ENCODE measurements at places on chromosomes 2 and 18.

DNA sequence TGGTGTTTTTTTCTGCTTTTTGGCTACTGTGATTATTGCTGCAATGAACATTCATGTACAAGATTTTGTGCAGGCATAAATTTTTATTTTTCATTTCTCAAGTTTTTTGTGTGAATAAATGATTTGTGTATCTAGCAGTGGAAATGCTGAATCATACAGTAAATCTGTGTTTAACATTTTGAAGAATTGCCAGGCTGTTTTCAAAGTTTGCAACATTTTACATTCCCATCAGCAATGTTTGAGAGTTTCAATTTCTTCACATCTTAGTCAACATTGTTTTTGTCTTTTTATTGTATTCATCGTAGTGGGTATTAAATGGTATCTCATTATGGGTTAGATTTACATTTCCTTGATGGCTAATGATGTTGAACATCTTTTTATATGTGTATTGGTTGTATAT, 98.8 kb upstream of the RBMS1 start:
- no peak for DNase-seq

DNA sequence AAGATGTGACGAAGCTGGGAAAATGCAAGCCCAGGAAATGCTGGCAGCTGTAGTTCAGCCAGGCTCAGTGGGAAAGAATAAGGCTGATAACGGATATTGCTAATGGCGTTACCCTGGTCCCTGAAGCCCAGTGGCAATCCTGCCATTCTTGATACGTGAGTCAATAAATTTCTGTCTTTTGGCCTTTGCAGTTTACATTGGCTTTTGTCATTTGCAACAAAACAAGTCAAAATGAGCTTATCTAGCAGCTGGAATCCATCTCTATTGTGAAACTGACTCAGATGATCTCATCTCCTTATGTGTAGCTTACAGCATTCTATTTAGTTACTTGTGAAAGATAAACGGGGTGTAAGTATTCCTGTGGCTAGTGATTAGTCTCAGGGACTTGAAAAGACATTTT, 43.8 kb downstream of the ARL6IP6 start:
- DNase-seq = no peak

GRCh38 chr2:224532441-224532840, 52.7 kb downstream of the CUL3 start:
- DNase-seq = no peak

DNA sequence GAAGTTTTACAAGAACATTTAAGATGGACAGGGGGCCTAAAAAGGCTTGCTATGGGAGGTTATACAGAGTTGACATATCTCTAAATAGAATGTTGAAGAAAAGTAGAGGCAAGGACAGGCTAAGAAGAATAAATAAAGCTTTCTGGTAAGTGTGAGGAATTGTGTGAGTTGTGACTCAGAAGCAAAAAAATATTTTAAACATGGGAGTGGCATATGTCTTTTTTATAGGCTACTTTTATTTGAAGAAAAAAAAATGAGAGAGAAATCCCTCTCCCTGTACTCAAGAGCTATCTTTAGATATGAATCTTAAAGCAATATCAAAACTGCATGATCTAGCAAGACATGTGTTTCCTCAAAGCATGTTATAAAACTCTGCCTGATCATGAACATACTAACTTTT, 41.1 kb downstream of the RAB3GAP1 start:
- no peak for DNase-seq

DNA sequence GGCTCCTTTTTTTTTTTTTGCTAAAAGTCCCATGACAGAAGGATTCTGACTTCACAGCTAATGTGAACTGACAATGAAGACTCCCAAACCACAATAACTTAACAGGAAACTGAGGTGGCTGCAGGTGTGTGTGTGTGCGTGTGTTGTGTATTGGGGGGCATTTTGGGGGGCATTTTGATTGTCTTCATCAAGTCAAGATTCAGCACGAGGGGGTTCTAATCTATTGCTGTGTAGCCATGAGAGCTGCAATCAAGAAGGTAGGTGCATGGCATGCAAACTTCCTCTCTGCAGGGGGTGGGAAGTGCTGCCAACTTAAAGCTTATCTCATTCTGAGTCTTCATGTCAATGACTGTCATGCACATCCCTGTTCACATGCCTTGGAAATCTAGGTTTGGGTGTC, 25.2 kb downstream of the SPRED2 start:
- no peak for DNase-seq

GRCh38 chr18:34033968-34034367, 190.7 kb downstream of the NOL4 start:
- DNase-seq = no peak

GRCh38 chr2:26583381-26583911, 57.7 kb downstream of the CIB4 start:
- DNase-seq = no peak

- DNase-seq = no peak
Observed at GRCh38 chr18:13465124-13465446, 246.5 kb downstream of the LDLRAD4 start.

DNA sequence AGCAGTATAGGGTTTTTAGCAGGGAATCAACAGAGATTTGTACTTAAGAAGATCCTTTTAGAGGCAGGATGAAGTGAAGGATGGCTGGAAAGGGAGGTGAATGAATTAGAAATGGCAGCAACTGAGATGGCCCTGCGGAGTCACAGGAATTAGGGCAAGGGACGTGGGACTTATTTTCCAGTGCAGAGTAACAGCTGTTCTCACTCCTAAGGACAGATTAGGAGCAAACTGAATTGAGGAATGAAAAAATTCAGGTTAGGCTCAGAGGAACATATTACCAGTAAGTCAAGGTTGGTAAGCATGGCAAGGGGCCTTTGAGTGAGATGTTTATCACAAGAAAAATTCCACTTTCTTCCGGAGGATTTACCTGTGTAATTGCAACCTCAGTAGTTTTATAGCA, 34.4 kb downstream of the COL4A3 start:
- no peak for DNase-seq

GRCh38 chr2:130181325-130181879, at the start of gene SMPD4:
SMPD4 (minus strand) TSS chr2:130181602; CDS start chr2:130176592, 5,010 bp downstream.
- peak; percentile 96 for DNase-seq

DNA sequence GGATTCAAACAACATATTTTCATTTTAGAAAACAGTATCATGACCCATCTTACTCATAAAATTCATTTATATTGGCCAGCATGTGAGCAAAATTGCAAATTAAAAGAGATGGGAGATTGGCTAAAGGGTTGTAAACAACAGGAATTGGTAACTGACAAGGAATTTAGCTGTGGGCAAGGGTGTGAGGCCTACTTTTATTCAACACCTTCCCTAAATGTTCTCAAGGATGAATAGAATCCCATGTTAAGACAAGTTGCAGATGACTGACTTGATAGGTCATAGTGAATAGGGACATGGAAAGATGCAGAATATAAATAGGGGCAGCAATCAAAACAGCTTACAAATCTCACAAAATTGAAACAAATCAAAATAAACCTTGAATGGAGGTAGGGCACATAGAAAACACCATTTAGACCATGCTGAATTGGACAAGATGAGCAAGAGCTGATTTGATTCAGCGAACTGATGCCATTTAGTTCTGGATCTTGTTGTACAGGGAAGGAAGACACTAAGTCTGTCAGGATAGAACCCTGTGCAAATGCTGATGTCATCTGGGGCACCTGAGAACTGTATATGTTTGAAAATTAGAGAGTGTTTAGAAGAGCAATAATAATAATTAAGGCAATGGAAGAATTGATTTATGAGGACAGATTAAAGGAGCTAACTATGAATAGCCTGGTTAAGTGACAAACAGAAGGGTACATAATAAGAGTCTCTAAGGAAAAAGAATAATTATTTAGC, 509.7 kb downstream of the ZEB2 start:
- no peak for DNase-seq

DNA sequence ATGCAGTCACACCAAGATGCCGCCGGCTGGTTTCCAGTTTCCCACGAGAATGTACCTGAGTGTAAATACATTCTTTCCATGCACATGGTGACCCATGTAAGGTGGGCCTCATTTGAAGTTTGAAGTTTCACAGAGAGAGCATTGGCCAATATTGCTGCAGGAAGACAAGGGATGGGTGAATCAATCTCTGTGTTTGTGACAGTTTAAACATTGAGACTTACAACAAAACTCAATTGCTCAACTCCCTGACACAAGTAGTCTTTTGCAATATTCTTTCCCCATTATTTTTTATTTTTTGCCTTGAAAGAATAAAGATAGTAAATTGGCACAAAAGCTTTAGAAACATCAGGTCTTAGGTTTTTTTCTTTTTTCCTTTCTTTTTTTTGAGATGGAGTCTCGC, 5.1 kb downstream of the SERPINB2 start:
- no peak for DNase-seq

DNA sequence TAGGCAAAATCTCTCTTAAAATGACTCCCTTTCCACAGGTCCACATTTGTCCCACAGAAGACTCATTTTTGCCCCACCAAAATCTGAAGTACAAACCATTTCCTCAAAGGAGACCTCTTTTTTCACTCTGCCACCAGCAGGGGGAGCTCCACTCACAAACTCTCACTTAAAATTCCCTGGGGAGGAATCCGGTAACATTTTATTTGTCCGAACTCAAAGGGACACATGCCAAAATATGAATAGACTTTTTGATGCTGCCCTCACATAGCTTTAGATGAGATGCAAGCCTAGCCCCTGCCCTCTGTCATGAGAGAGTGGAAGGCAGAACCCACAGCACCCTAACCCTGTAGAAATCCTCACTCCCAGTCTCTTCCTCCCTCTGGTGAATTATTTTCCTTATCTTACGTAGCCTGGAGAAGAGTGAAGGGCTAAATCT, 57.1 kb downstream of the RMDN2 start:
- peak; percentile 7 for DNase-seq

DNA sequence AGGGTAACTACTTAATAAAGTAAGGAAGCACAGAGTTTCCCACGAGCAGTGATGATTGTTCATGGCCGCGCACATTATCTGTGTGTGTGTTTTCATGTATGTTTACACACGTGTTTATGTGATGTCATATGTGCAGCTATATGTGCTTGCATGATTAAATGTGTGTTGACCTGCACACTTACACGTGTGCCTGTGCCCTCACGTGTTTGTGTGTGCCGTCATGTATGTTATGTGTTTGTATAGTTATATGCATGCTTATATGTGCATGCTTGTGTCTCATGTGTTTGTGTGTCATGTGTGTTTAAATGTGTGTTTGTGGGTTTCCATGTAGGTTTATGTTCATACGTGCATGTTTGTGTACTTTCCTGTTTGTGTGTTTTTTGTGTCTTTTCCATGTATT, 782.3 kb downstream of the GALR1 start:
- DNase-seq = no peak

- DNase-seq = no peak
Observed at GRCh38 chr2:201205515-201205849, 22.5 kb downstream of the CASP10 start.

GRCh38 chr2:125264453-125264852, 1239.4 kb downstream of the CNTNAP5 start:
- no peak for DNase-seq

DNA sequence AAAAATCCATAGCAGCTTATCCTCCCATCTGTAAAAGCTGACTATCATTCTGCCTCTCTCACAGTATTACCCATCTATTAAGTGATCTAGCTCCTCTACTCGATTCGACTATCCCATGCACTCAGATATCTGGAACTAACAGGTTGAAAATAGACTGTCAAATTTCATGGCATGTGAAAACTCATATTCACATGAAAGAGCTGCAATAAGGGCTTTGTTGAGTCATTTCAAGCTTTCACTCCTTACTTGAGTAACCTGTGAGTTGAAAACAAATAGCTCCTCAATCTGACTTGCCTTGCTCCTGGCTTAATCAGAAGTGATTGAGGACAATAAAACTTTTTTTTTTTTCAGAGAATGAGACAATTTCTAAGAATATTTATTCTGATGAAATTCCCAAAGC, 192.4 kb upstream of the ERBB4 start:
- no peak for DNase-seq

- DNase-seq = no peak
Observed at GRCh38 chr2:209942936-209943605, 59.4 kb upstream of the RPE start.

GRCh38 chr2:102144128-102144527, 1.6 kb downstream of the IL1R1 start:
- no peak for DNase-seq

DNA sequence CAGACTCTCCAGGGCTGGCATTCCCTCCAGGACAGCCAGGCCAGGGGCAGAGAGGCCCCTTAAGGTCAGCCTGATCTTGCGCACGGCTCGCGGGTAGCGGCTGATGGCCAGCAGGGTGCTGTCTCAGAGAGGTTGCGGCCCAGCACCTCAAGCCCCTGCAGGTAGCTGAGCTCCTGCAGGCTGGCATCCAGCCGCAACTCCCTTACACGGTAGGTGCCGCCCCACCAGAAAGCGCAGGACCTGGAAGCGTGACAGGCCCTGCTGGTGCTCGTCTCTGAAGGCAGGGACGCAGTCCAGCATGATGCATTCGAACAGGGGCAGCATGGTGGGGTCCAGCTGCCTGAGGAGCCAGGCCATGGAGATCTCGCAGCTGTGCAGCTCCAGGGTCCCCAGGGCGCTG, 38.9 kb downstream of the C1D start:
- DNase-seq = no peak

DNA sequence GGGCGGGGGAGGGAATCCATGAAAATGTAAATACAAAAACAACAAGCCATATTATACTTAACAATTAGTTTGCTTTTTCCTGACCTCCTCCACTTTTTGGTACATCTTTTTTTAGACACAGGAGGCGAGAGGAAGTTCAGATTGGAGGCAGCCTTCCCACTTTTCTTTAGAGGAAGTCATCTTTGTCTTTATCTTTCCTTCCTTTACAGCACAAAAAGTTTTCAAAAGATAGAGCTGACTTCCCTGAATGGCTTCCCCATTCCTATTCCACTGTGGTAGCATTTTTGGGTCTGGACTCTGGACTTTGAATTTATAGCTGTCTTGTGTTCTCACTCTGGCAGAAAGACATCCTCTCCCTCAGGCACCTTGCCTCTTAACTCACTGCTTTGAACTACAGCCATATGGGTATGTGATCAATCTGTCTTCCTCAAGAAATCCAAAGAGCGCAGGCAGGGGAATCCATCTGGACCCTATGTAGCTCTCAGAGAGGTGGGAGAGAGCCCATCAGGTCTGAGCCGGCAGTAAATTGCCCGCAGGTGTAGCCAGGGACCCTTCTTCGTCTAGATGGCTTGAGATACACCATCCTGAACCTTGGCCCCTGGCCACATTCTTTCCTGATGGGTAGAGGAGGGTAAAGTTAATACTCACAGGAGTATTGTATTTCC, 101.9 kb downstream of the AQP4 start:
- DNase-seq = no peak

DNA sequence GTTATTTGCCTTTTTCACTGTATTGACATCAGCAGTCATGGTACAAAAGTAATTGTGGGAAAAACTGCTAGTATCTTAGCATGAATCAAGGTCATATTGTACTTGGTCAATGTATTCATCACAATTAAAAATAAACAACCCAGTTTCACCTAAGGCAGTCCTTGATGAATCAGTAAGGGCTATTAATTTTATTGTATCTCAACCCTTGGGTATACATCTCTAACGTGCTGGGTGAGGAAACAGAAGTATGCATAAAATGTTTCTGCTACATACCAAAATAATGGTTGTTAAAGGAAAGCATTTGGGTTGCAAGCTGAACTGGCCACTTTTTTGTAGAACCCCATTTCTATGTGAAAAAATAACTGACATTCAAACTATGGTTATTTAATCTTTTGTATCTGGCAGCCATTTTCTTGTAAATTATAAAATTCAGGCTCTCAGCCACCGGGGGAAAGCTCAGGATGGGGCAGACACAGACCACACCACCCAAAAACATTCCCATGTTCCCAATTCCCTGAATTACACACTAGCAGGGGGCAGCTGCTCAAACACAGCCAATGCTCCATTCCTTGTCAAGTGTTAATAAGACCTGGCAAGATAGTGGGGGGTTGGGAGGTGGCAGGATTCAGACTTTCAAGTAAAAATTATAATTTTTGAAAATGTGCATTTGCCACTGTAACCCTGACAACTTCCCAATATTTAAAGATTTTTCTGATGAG, 49.3 kb downstream of the OLA1 start:
- DNase-seq = no peak
